Posterior cingulate gyrus (tissue), 11 donors: ENCODE measurements at places on chromosomes 7 and 10.

DNA sequence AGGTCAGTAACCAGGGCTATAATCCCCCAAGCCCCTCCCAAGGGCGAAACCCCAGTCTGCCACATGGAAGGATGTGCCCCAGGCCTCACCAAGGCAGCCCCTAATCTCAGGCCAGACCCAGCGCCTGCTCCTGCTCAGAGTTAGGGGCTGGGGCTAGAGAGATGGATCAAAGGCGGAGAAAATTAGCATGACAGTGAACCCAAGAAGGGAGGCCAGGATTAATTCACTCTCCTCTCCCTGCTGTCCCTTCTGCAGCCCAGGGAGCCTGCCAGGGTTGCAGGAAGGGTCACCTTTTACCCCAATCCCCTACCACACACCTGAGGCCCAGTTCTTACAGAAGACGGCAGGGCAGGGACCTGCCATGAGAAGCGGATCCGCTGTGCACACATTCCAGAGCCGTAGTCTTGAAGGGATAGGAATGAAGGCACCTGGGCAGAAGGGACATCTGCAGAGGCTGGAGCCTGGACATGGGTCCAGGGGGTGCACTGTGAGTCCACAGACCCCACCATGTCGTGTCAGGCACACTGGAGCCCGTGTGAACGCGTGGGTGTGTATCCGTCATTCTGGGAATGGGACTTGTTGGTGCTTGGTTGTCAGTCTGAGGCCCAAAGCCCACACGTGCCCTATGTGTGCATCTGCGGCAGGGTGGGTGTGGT lies 11.9 kb upstream of the ZMIZ1 start:
- DNase-seq = peak; percentile 4

DNA sequence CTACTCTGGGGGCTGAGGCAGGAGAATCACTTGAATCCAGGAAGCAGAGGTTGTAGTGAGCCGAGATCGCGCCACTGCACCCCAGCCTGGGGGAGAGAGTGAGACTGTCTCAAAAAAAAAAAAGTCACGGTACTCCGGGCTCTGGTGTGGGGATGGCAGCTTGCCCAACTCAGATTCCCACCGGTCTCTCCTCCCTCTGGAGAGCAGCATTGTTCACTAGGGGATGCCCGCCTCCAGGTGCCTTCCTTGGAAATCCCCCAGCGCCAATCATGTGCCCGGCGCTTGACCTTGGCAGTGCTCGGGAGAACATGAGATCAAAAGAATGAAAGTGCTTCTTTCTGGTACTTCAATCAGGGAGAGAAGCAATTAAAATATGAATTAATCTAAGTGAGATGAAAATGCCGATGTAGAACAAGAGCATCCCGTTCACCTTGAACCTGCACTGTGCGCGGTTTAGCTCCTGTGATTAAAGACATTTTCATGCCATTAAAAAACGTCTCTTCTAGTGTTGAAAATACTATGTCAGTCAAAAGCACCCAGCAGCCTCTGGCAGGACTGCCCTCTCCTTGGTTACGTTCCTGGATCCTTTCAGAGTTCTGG lies 1127.3 kb upstream of the AUTS2 start:
- no peak for DNase-seq

- DNase-seq = no peak
Observed at GRCh38 chr7:51031791-51032515, 249.3 kb upstream of the GRB10 start.

DNA sequence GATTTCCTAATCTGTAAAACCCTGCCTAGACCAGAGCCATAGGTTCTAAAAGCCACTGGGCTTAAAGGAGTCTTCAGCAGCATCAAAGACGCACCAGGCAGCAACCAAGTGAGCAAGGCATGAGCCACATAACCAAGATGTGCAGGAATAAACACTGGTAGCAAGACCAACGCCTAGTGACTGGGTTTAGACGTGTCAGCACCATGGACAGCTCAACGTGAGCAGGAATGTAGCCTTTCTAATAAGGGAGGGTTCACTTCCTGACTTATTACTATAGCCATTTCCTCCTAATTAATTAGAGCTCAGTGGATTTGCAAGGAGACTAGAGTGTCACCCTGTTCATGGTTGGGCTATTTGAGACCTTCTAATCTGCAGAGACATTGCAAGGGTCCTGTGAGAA lies 223.7 kb downstream of the LHFPL3 start:
- no peak for DNase-seq

DNA sequence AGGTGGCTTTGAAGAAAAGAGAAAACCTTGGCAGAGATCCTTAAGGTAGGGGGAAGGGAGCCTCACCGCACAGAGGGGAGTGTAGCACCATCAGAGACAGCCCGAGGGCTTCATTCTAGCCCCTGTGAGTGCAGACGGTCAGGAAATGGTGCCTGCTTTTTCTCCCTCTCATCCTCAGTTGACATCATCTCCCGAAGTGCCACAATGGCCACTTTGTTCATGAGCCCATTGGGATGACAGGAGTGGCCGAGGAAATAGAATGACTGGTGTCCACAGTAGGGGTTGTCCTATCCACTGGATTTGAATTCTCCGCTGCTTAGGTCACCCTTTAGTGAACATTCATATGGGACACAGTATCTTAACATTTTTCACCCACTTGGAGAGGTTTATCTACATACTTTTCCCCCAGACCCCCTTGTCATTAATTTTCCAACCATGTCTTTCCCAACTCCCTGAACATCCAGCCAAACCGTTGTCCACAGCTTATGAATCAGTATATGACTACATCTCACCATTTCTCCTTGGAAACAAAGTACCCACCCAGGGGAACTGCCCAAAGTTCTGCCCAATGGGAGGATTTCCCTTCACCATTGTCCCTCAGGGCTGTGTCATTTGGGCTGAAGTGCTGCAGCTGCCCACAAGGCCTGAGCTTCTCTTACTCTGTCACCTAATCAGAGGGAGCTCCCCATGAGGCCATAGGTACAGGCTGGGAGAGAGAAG lies 108.8 kb downstream of the ADCY1 start:
- DNase-seq = no peak

GRCh38 chr7:14009453-14010418 lies 20.3 kb upstream of the ETV1 start:
- no peak for DNase-seq

- DNase-seq = no peak
Observed at GRCh38 chr10:119370111-119370741, 162.9 kb downstream of the GRK5 start.

GRCh38 chr10:8088504-8088903 lies 34.0 kb downstream of the GATA3 start:
- DNase-seq = no peak

DNA sequence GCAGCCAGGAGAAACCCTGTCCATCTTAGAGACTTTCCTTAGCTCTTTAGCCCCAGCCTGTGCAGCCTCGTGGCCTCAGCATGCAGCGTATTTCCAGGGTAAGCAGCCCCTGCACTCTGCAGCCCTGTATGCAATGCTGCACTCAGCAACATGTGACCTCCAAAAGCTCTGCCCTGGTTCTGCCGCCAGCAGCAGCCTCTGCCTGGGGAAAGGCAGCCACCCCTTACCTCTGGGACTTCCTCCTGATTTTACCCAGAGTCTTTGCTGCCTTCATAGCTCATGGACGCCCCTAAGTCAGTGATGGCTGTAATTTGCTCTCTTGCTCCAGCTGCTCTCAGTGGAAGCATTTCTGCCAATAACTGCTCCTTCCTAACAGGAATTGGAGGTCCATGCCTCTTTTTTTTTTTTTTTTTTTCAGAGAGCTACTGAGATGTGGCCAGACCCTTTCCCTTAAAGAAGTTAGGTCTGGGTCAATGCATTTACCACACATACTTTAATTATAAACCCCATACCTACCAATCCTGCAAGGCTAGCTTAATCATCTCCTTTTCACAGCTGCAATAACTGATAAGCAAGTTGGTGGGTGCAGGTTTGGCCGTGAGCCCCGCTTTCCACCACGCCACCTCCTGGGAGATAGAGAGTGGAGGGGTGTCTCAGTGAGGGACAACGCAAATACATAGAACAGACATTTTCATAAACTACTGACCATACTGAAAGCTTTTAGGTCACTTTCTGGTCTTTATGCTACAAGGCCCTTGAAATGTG lies 71.7 kb downstream of the RAMP3 start:
- no peak for DNase-seq

DNA sequence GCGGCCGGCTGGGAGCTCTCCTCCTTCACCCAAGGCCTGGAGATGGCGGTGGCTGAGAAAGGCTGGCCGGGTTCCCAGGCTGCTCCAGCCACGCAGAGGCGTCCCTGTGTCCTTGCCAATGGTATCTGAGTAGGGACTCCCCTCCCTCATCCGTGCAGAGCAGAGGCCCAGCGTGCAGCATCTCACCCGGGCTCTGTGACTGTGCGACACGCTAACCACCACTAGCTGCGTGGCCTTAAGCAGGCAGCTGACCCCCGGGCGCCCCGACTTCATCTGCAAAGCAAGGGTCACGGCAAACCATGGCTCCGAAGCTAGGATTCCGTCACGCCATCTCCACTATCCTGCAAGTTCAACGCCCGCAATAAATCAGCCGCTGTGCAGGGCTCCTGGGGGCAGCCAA lies 47.2 kb upstream of the TNRC18 start:
- peak; percentile 91 for DNase-seq

DNA sequence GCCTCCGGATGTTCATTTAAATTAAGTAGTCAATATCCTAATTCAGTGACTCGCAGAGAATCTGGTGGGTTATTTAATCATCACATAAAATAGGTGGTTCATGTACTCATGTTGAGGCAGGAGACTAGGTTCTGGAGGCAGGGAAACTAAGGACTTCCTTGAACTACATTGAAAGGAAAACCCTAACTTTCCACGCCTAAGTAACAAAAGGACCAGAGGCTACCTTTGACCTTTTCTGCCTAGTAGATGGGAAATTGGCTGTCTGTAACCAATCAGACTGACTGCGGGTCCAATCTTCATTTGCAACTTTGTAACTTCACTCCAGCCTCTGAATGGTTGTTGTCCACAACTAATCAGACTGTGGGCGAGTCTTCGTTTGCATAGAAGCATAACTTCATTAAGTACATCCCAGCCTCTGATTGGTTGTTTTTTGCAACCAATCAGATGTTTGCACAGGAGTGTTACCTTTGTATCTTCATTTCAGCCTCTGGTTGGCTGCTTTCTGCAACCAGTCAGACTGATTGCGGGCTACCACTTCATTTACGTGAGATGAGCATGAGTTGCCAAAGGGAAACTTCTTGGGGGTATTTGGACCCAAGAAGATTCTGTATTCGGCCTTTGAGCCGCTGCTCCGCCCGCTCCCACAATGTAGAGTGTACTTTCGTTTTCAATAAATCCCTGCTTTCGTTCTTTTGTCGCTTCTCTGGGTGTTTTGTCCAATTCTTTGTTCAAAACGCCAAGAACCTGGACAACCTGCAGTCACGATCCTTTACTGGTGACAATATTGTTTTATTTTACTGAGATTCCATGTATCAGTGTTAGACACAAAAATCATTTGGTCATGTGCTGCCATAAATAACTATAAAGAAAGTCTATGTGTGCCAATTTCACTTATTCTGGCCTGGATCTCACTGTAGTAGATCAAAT lies 1.7 kb upstream of the ST7 start:
- no peak for DNase-seq

DNA sequence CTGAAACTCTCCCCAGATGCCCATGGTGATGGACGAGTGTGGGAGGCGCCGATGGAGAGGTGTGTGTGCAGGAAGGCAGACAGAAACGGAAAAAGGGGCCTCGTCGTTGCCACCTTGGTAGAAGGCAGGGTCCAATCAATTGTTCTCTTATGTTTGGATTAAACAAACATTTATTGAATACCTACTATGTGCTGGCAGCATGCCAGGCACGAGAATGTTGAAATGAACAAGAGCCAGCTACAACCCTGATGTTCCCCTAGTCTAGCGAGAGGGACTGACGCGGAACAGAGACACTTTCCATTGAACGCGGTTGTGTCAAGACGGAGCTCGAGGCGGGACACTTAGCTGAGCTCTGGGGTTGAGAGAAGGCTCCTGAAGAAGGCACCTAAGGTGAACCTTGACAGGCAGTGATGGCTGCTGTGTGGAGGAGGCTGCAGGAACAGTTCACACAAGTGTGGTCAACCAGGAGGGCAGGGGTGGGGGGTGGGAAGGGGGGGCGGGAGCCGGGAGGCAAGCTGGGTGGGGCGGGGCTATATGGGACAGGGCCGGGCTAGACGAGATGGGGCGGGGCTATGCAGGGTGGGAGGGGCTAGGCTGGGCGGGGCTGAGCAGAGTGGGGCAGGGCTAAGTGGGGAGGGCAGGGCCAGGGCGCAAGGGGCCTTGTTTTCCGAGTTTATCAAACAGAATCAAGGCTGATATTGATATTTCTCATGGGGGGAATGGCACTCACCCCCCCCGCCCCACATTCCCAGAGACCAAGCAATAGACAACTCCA lies 181.0 kb downstream of the GATA3 start:
- no peak for DNase-seq

DNA sequence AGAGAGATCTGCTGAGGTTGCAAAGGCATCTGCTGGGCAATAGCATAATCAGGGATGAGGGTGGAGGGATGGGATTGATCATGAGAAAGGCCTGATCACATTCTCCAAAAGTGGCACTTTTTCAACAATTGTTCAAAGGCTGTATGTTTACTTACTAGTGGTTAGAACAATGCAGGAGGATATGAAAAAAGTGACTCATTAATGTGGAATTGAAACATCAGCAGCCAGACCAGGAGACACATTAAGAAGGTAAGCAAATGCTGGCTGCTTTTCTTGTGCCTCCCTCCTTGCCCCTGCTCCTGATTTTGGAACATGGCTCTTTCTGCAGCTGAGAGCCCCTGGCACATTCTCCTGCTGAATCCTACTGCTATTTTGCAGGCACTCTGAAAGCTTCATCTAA lies 63.5 kb downstream of the FAM204A start:
- DNase-seq = no peak

GRCh38 chr10:85618841-85619240 lies 747.8 kb downstream of the GRID1 start:
- no peak for DNase-seq

DNA sequence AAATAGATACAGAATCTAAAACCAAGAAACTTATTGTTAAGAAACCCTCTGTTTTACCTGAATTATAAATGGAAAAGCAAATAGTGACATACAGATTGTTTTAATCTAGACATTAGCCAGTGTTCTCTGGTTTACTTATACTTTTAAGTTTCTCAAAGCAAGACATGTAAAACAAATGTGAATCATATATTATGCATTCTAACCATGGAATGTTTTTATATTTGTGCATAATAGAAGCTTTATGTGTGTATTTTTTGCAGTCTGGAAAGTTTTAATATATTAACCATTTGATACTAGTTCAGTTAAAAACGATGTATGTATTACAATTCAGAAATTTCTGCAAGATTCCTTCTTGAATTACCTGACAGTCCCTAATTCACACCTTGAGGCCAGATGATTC lies 150.6 kb upstream of the TMEM72 start:
- no peak for DNase-seq

DNA sequence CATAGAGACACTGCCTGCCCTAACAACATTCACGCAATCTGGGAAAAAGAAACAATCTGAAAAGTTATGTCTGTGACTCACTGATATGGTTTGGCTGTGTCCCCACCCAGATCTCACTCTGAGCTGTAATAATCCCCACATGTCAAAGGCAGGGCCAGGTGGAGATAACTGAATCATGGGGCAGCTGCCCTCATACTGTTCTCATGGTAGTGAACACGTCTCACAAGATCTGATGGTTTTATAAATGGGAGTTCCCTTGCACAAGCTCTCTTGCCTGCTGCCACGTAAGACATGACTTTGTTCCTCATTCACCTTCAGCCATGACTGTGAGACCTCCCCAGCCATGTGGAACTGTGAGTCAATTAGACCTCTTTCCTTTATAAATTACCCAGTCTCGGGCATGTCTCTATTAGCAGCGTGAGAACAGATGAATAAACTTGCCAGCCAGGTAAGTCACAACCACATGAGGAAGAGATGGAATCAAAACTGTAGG lies 341.5 kb upstream of the AOAH start:
- no peak for DNase-seq
